ENCODE measurements at places on chromosomes 1 and 21.

DNA sequence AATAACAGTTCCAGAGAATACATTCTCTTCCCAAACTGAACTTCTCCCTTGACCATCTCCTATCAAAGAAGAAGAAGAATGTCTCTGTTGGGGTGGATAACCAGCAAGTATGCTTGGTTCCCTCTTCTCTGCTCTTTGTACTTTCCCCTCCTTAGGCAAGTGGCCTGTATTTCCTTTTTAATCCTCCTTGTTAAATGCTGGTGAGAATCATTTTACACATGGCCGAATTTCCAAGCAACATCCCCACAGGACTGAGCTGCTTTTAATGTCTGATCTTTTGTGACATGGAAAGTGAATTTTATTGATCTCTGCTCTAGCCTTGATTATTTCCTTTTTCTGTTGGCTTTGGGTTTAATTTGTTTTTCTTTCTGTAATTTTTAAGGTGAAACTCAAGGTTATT, 336.7 kb downstream of the DUSP10 start:
- no peak overlapping the region for H3K4me3 ChIP-seq
- DNase-seq = no peak
- H3K27ac ChIP-seq = no peak overlapping the region

GRCh38 chr1:215583185-215583749, 16.2 kb downstream of the KCTD3 start:
- no peaks in the 10 kb centered on the region for H3K27me3 ChIP-seq
- no peak overlapping the region for H3K4me3 ChIP-seq
- H3K27ac ChIP-seq = no peak overlapping the region
- DNase-seq = no peak
- H3K36me3 ChIP-seq = no peaks in the 10 kb centered on the region

DNA sequence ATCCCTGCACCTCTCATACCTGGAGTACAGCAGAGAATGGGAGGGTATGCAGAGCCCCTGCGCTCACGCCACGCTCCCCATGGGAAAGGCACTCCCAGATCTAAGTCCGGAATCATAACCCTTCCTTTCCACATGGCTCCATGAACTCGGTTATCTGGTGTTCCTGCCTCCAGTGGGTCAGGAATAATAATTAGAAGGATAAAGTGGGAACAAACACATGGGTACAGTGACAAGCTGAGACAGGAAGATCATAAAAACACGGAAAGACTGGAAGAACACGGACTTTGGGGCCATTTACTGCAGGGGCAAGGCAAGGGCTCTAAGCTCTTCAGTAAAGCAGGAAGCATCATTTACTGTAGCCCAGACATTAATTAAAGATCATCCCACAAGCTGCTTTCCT, 48.6 kb downstream of the FOXO6 start:
- no peak overlapping the region for H3K27ac ChIP-seq
- H3K4me1 ChIP-seq = peaks cover under 1% of the 10 kb centered on the region
- H3K36me3 ChIP-seq = no peaks in the 10 kb centered on the region
- H3K27me3 ChIP-seq = peaks cover 21% of the 10 kb centered on the region
- no peak for DNase-seq

DNA sequence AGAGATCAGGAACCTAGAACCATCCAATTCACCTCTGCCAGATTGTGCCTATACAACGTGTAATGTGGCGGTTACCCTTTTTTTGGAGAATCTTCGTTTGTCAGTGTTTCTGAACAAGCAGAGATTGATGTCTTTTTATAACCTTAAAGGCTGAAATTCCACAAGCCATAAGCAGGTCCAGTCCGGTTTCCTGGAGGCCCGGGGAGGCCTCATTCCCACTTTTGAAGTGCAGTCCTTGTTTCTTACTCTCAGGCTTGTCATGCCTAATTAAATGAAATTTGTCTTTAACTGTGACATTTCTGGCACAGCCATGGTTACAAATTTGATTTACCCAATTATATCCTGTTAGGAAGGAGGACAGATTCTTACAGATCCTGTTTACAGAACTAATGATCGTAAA, 27.8 kb downstream of the ZNF362 start:
- no peak overlapping the region for H3K27ac ChIP-seq
- peaks cover 51% of the 10 kb centered on the region for H3K36me3 ChIP-seq
- H3K4me3 ChIP-seq = no peak overlapping the region

GRCh38 chr21:28445141-28445830, 547.4 kb downstream of the LTN1 start:
- H3K4me1 ChIP-seq = no peaks in the 10 kb centered on the region
- H3K36me3 ChIP-seq = no peaks in the 10 kb centered on the region
- H3K4me3 ChIP-seq = no peak overlapping the region
- no peak overlapping the region for H3K27ac ChIP-seq
- H3K27me3 ChIP-seq = no peaks in the 10 kb centered on the region

- H3K4me3 ChIP-seq = no peak overlapping the region
- H3K27ac ChIP-seq = no peak overlapping the region
- peaks cover 6% of the 10 kb centered on the region for H3K27me3 ChIP-seq
- no peaks in the 10 kb centered on the region for H3K36me3 ChIP-seq
Observed at GRCh38 chr1:243885806-243886205, 35.8 kb upstream of the AKT3 start.

GRCh38 chr1:193105821-193106177, 585 bp upstream of the GLRX2 start:
- peak overlapping the region; percentile 91 for H3K4me3 ChIP-seq
- DNase-seq = no peak
- H3K4me1 ChIP-seq = peaks cover 18% of the 10 kb centered on the region
- H3K36me3 ChIP-seq = no peaks in the 10 kb centered on the region
- no peak overlapping the region for H3K27ac ChIP-seq

DNA sequence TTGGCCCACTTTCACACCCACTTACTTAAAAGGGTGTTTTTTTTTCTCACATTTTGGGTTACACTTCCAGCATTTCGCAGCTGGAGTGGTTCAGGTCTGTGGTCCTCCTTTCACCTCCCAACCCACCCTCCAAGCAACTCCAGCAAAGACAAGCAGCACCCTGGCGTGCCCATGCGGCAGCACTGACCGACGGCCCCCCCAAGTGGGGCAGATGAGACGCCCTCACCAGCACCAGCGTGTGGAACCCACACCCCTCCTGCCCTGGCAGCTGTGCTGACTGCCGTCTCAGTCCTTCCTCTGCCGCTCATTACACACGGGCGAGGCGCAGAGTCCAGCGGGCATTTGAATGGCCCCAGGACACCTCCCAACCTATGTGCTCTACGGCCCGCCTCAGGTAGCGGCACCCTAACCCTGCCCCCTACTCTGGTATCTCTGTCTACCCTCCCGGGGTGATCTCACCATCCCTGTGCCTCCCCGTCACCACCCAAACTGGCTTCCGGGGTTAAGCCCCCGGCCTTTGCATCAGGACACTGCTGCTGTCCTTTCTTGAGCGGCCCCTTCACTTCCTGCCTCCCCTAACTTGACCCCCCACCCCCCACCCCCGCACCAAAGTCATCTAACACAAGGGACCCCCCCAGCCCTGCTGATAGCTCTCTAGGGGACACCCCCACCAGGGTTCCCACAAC, 10.9 kb downstream of the LSS start:
- no peak overlapping the region for H3K4me3 ChIP-seq
- no peaks in the 10 kb centered on the region for H3K4me1 ChIP-seq
- H3K27ac ChIP-seq = no peak overlapping the region
- peaks cover 30% of the 10 kb centered on the region for H3K36me3 ChIP-seq

DNA sequence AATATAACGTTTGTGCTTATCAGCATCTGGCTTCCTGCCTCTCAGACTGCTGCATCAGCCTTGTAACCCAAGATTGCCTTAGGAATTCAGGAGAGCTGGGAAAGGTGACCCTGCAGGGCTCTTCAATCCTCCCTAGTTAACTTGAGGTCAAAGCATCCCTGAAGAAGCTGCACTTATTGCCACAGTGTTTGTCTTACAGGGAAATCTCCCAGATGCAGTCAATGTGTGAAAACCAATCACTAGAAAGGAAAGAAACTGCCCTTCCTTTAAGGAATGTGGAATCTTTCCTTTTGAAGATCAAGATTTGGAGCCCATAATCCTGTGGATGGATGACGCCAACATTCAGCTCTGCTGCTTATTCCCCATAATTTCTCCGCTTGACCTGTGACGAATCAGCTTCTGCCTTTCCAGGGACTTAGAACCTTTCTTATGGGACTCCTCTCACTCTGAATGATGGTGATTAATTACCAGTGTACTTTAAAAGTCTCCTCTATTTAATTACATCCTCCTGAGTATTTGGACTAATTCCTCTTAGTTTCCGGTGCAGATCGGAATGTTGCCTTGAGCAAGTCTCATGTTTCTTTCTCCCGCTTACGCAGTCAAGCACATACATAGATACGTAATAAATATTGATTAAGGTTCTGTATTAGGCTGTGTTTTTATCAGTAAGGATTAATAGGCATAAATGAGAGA, 14.4 kb downstream of the ADAMTS5 start:
- no peaks in the 10 kb centered on the region for H3K36me3 ChIP-seq
- no peaks in the 10 kb centered on the region for H3K27me3 ChIP-seq
- H3K4me1 ChIP-seq = no peaks in the 10 kb centered on the region
- no peak for DNase-seq
- H3K27ac ChIP-seq = no peak overlapping the region

- H3K4me1 ChIP-seq = no peaks in the 10 kb centered on the region
- no peaks in the 10 kb centered on the region for H3K36me3 ChIP-seq
Observed at GRCh38 chr21:43210454-43211071, 41.8 kb downstream of the CRYAA start.
